Glutamatergic neuron (in vitro differentiated cells): ENCODE measurements at places on chromosomes 13 and 19.

DNA sequence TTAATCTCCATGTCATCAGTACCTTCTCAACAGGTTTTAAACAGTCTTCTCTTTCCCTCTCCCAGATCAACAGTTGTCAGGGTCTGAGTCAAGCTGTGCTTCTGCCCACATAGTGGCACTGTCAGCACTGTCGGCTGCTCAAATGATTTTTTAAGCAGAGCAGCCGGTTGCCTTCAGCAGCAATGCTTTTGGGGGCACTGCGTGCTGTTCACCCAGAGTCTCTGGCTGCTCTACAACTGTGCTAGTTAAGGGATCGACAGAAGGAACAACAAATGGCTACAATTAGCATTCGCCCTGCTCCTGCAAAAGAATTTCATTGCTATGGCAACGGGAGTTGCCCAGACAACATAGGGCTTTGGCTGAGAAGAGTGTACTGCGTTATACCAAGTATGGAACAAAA lies 412.9 kb downstream of the DIAPH3 start:
- DNase-seq: peak; percentile 50

- DNase-seq: no peak
These were observed 486.1 kb downstream of the UQCRFS1 start for GRCh38 chr19:28726533-28727479.

DNA sequence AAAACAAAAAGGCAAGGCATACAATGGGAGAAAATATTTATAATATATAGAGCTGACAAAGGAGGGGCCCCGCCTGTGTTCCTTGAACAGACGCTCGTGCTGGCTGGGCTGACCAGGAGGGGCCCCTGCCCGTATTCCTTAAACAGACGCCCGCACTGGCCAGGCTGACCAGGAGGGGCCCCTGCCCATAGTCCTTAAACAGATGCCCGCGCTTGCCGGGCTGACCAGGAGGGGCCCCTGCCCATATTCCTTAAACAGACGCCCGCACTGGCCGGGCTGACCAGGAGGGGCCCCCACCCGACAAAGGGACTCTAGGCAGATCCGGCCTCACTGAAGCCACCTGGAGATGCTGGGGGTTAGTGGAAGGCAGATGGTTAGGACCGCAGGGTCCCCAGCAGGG lies 9.3 kb downstream of the ADPRHL1 start:
- no peak for DNase-seq

DNA sequence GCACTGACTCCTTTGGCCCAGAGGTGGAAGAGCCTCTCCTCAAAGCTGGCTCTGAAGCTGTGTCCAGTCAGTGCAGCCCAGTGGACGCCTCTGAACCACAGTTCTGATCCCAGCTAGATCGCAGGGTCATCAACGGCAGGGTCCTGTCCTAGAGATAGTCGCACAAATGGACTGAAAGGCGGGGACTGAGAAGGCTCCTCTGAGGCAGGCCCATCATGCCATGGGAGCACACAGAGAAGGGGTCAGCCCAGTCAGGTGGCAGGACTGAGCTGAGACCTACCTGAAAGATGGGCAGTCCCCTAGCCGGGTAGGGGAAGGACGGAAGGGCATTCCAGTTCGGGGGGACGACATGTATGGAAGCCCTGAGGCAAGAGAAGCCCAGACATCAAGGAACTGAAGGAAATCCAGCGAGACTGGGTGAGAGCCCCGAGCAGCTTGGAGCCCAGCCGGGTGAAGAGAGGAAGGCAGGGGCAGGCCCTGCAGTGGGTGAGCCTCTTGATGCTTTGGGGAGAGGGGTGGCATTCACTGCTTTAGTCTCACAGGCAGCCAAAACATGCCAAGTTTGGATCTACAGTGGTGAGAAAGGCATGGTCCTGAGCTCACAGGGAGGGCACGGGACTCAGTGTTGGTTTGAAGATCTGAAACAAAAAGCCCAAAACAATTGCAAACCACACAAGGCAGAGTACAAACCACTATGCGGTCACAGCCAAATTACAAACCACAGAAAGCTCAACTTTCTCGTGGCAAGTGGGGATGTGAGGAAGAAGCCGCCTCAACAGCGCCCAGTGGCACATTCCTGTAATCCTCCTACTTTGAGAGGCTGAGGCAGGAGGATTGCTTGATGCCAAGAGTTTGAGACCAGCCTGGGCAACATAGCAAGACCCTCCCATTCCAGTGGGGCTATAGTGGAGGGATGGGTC lies 10.0 kb downstream of the CALM3 start:
- DNase-seq: no peak

GRCh38 chr19:8884416-8884815 lies 52.2 kb downstream of the MBD3L1 start:
- no peak for DNase-seq

GRCh38 chr19:39471756-39472536 lies 8.7 kb upstream of the TIMM50 start:
- no peak for DNase-seq

DNA sequence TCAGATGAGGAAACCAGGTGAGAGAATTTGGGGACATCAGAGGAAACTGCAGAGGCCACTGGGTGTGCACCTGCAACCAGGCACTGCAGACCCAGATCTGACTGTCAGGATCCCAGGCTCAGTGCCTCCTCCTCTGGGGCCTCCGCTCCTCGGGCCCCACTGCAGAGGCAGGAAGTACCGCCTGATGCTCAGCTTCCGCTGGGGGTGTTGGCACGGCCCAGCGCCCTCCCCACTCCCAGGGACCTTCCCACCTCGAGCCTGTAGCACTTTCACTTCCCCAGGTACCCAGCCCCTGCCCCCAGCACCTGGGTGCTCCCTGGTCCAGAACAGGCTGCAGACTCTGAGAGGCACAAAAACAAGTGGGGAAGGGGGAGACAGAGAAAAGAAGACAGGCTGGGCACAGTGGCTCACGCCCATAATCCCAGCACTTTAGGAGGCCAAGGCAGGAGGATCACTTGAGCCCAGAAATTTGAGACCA lies 1.4 kb upstream of the CD37 start:
- no peak for DNase-seq

- peak; percentile 65 for DNase-seq
These were observed 5.2 kb upstream of the ADPRHL1 start for GRCh38 chr13:113458253-113459065.

DNA sequence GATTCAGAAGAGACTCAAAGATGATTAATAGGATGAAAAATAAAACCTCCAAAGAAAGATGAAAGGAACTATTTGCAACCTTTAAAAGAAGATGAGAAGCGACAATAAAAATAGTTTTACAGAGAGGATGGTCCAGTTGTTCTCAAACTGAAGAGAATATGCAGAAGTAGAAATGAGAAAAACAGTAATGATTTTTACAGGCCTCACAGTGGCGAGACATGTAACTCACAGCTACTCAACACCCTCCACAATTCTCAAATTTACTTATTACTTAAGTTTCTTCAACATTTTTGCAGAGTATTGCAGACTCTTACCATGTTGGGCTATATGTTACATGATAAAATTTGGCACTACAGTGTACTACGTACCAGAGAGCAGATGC lies 20.8 kb downstream of the NUFIP1 start:
- no peak for DNase-seq

DNA sequence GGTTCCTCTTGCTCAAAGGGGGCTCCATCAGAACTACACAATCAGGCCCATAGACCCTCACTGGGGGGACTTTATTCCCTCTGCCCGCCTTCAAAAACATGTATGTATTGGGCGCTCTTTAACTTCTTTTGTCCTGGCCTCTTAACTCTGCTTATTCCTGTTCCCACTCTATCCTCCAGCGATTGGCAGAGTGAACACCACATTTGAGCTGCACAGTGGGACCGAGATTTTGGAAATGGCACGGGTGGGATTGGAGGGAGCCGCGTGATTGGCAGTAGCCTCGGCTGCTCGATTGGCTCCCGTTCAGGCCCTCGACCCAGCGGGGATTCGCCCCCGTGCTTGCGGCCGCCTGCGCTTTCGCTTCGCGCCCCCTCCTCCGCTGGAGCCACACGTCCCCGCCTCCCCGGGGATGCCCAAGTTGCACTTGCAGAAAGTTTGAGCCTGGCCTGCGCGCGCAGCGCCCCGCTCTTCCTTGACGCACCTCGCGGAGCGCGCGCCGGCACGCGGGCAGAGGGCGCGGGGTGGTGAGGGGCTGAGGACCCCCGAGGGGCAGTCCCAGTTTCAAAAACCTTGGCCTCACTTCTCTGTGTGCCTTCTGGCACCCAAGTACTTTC lies at the start of gene ZIC5:
Gene ZIC5 (minus strand): TSS at position 192 of the 614 bp plus-strand sequence. CDS start 164 bp downstream, at position 28.
- DNase-seq: no peak

- no peak for DNase-seq
These were observed 38.0 kb upstream of the DOCK9 start for GRCh38 chr13:99015606-99016490.

DNA sequence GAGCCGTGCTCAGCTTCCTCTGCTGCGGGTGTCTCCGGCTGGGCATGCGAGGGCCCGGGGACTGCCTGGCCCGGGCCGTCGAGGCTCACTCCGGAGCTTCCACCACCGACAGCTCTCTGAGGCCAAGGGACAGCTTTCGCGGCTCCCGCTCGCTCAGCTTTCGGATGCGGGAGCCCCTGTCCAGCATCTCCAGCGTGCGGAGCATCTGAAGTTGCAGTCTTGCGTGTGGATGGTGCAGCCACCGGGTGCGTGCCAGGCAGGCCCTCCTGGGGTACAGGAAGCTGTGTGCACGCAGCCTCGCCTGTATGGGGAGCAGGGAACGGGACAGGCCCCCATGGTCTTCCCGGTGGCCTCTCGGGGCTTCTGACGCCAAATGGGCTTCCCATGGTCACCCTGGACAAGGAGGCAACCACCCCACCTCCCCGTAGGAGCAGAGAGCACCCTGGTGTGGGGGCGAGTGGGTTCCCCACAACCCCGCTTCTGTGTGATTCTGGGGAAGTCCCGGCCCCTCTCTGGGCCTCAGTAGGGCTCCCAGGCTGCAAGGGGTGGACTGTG lies 1.2 kb downstream of the S1PR4 start:
- DNase-seq: no peak

GRCh38 chr19:2800506-2800905 lies 15.2 kb downstream of the THOP1 start:
- no peak for DNase-seq

- DNase-seq: no peak
These were observed 22.8 kb downstream of the HTR2A start for GRCh38 chr13:46874006-46874405.

GRCh38 chr13:33817513-33817900 lies 442 bp upstream of the RFC3 start:
- DNase-seq: no peak

DNA sequence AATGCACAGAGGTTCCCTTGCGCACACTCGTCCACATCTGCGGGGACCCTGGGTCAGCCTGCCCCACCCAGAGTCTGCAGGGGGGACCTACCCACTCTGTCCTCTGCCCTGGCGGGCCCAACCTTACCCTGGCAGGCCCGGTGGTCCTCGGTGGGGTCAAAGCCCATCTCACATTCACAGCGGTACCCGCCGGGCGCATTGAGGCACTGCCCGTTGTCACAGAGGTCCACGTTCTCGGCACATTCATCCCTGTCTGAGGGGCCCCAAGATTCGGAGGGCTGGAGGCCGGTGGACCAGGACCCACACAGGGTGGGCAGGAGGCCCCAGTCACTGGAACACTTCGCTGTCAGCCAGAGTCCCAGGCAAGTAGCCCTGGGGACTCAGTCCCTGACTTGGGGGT lies 38.5 kb downstream of the FBN3 start:
- no peak for DNase-seq

- DNase-seq: no peak
These were observed 23.9 kb upstream of the MATK start for GRCh38 chr19:3809881-3810707.

GRCh38 chr13:77595166-77595810 lies 59.8 kb downstream of the SCEL start:
- no peak for DNase-seq

GRCh38 chr19:43430976-43431375 lies 16.3 kb downstream of the TEX101 start:
- DNase-seq: no peak

- DNase-seq: no peak
These were observed 91.8 kb upstream of the POSTN start for GRCh38 chr13:37690361-37690760.

DNA sequence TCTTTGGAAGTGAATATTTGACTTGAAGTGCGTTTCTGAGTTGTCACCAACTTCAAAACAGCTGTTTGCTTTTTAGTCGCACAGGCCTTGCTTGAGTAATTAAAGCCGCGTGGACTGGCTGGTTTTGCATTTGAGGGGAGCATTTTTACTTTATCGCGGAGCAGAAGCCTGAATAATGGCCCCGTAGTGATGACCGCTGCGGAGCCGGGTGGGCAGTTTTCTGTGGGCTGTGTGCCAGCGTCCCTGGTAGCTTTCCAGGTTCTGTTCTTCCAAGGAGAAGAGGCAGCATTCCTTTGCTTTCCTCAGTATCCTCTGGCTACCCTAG lies 1.1 kb downstream of the NAA16 start:
- no peak for DNase-seq

GRCh38 chr13:46542833-46543232 lies 10.1 kb upstream of the LRCH1 start:
- DNase-seq: no peak

DNA sequence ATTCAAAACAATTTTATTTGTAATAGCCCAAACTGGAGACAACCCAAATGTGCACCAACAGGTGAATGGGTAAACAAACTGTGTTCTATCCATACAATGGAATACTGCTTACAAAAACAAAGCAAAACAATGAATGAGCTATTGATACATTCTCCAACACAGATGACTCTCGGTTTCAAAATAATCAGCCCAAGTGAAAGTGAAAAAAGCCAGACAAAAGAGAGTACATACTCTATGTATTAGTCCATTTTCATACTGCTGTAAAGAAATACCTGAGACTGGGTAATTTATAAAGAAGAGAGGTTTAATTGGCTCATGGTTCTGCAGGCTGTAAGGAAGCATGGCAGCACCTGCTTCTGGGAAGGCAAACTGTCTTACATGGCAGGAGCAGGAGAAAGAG lies 65.2 kb upstream of the LRCH1 start:
- no peak for DNase-seq

DNA sequence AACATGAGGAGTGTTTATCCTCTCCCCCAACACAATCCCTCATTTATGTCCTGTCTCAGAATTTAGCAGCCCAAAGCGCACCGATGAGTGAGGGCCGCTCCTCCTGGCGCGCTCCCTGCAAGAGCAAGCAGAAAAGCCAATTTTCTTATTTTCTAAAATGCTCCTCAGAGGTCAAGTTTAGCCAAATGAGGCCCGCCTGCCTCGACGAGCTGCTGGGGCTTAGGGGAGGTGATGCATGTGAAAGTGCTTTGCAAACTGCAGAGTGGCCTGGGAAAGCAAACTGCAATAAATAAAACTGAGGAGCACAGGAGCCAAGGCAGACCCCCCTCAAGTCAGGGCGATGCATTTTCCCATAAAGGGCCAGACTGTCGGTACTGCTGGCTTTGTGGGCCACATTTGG lies 29.0 kb downstream of the CAPS start:
- DNase-seq: no peak

DNA sequence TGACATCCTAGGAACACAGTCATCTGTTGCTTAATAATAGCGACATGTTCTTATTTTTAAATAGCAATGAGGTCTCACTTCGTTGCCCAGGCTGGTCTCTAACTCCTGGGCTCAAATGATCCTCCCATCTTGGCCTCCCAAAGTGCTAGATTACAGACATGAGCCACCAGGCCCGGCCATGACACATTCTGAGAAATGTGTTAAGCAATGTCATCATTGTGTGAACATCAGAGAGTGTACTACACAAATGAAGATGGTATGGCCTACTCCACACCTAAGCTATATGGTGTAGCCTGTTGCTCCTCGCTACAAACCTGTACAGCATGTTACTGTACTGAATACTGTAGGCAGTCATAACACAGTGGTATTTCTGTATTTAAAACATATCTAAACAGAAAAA lies 24.6 kb upstream of the GARRE1 start:
- DNase-seq: no peak
